GM06990 (cell line): ENCODE measurements at places on chromosomes 11 and 22.

- no peak for DNase-seq
Observed at GRCh38 chr11:86980086-86980796, 25.0 kb upstream of the FZD4 start.

GRCh38 chr11:95698676-95699557 is 90.7 kb downstream of the FAM76B start:
- DNase-seq, result no peak

DNA sequence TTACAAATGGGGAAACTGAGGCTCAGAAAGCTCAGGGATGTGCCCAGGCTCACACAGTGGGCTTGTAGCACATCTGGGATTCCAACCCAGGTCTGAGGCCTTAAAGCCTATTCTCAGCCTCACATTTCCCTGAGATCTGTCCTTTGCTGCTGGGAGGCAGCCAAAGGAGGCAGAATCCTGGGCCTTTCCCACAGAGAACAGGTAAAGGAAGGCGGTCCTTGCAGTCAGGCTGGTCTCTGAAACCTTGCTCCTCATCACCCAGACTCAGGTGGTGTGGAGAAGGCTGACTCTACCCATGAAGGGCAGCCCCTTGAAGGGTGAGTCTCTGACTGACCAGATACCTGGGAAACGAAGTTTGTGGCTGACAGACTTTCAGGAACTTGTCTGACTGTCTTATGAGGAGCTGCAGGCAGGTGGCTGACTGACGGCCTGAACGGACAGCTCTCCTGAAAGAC is 7.8 kb downstream of the SLCO2B1 start:
- no peak for DNase-seq

GRCh38 chr11:16953663-16954062 is 60.6 kb downstream of the PLEKHA7 start:
- no peak for DNase-seq

GRCh38 chr22:37213941-37214730 is 1.9 kb upstream of the SSTR3 start:
- no peak for DNase-seq

GRCh38 chr11:77063407-77063806 is 3.4 kb upstream of the CAPN5 start:
- no peak for DNase-seq

GRCh38 chr11:1260620-1261019 is 37.8 kb downstream of the MUC5B start:
- no peak for DNase-seq

DNA sequence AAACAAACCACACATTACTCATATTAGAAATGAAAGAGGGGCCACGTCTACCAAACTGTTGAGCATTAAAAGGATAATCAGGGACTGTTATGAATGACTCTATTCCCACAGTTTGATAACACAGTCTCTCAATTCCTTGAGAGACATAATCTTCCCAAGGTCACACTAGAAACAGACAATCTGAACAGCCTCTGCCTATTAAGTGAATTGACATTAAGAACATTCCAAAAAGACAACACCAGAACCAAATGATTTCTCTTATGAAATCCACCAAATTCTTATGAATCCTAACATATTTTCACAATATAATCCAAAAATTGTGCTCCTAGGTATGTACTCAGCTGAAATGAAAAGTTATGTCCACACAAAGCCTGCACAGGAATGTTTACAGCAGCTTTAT is 4.6 kb downstream of the RFPL1 start:
- no peak for DNase-seq

GRCh38 chr11:122663056-122663740 is 7.7 kb downstream of the UBASH3B start:
- DNase-seq, result no peak

- no peak for DNase-seq
Observed at GRCh38 chr11:19907839-19908238, 195.2 kb downstream of the NAV2 start.

DNA sequence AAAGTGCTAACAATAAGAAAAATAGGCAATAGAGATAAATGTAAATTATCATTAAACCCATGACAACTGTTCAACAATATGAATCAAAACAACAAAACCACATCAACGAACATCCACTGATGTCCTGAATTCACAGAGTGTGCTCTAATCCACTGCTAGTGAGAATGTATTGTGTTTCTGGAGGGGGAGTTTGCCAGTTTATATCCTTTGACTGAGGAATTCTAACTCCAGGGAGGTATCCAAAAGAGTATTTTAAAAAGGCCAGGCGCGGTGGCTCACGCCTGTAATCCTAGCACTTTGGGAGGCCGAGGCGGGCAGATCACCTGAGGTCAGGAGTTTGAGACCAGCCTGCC is 1.7 kb upstream of the WEE1 start:
- DNase-seq, result no peak
